ENCODE measurements at places on chromosomes 3 and 15.

DNA sequence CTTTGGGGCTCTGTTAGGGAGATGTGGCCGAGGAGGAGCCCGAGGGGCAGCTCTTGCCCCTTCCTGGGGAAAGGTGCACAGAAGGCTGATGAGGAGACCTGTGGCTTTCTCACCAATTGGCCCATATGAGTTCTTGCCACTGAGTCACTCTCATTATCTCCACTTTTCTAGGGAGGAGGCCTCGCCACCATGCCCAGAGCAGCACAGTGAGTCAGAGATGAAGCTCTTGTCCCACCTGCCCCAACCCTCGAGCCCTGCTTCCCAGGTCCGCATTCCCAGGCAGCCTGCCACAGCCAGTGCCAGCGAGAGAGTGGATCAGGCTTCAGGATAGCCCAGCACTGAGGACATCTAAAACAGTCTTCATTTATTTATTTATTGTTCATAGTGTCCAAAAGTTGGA, 53.5 kb downstream of the AMOTL2 start:
- no peak for DNase-seq

DNA sequence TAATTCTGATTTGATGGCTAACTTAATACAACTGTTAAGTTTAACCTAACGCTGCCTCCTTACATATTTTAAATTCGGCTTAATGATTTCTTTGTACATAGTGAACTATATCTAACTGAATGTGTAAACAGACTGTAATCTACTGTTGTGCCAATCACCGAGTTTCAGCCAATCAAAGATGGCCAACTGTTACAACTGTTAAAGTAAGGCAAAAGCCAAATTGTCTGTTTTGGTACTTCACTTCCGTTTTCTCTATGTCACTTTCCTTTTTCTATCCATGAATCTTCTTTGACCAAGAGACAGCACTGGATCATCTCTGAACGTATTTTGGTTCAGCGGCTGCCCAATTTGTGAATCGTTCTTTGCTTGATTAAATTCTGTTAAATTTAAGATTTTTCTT, 137.0 kb downstream of the LMLN start:
- DNase-seq: no peak

DNA sequence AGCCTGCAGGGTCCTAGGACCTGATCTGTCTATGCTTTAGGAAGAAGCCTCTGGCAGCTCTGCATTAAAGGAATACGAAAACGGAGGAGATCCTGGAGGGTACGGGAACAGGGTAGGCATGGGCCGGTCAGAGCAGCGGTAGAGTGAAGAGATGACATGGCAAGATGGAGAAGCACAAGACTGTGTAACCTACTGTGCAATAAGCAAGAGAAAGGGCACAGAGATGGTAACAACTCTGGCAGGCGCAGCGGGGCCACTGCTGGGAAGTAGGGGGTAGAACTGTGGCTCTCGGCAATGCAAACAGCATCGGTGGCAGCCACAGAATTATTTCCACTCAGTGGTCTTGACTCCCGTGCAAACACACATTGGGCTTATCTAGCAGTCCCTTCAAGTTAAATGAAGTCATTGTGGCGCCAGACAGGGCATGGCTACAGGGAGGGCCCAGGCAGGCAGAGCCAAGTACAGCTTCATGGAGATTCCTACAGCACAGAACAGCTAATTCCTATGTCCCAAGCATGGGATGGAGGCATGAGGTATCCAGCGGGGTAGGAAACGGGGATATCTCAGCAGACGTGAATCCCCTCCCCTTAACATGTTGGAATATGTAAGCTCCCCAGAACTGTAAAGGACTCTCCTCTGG, 28.8 kb downstream of the WHAMM start:
- DNase-seq: no peak

DNA sequence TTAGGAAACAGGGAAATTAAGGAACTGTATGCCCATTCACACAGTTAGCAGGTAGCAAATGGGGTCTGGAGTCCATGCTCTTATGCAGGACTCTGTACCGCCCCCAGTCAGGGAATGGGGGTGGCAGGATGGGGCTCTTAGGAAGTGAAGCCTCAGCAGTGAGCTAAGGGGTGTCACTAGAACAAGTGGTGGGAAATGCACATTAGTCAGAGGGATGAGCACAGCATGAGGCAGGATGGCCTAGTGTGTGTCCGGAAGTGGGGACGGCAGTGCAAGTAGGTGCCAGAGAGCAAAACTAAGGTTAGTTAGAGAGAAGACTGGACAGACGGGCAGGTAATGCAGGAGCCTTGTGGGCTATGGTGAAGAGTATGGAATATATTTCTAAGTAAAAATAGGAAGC, 60.7 kb downstream of the ST3GAL6 start:
- DNase-seq: no peak

DNA sequence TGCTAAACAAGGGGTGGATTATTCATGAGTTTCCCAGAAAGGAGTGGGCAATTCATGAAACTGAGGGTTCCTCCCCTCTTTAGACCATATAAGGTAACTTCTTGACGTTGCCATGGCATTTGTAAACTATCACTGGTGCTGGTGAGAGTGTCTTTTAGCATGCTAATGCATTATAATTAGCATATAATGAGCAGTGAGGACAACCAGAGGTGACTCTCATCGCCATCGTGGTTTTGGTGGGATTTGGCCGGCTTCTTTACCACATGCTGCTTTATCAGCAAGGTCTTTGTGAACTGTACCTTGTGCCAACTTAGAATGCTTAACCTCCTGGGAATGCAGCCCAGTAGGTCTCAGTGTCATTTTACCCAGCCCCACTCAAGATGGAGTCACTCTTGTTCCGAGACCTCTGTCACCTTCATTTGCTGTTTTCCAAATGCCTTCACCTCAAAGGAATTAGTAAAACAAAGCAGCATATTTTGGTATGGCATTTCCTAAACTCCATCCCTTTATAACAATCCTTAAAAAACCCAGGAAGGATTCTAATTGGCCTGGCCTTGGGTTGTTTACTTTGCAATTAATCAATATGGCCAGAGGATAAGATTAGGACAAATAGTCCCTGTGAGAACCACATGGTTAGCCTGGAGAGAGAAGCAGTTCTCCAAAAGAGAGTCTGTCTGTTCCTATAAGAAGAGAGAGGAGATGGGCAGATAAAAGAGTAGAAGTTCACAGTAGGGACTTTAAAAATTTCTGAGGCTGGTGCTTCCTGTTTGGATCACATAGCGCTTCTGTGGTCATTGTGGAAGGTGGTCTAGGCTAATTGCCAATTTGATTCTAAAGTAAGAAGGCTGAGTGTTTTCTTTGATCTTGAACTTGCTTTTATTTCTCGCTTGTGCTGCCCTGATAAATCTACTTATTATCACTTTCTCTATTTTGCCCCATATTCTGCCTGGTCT, 155.2 kb upstream of the EOMES start:
- DNase-seq: no peak

GRCh38 chr3:31436830-31437229, 95.9 kb upstream of the STT3B start:
- no peak for DNase-seq

GRCh38 chr3:154307363-154307762, 16.9 kb downstream of the DHX36 start:
- no peak for DNase-seq

GRCh38 chr3:175512700-175513099, 653.6 kb downstream of the NAALADL2 start:
- no peak for DNase-seq

DNA sequence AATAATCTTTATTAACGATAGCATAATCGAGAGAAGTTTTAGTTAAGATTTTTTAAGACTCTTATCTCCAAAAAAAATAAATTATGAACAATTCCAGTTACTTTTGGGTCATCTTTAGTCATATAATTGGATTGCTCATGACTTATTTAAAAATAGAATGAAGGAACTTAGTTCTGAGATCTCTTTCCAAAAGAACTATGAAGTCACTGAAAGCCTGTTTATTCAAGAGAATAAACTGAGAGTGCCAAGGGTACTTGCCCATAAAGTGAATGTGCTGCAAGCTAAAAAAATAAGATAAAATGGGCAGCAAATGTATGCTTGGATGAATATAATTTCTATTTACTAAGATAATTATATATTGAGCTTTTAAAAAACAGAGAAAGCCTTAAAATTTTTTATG, 176.5 kb upstream of the PLSCR5 start:
- no peak for DNase-seq

- DNase-seq: no peak
These were observed 95.6 kb upstream of the TJP1 start for GRCh38 chr15:29917600-29918597.

- DNase-seq: peak; percentile 42
These were observed 2.6 kb upstream of the SUSD5 start for GRCh38 chr3:33221241-33221640.

- no peak for DNase-seq
These were observed 517 bp downstream of the FBN1 start for GRCh38 chr15:48644827-48645557.

- DNase-seq: peak; percentile 50
These were observed 483.2 kb upstream of the TBL1XR1 start for GRCh38 chr3:177680472-177680821.

DNA sequence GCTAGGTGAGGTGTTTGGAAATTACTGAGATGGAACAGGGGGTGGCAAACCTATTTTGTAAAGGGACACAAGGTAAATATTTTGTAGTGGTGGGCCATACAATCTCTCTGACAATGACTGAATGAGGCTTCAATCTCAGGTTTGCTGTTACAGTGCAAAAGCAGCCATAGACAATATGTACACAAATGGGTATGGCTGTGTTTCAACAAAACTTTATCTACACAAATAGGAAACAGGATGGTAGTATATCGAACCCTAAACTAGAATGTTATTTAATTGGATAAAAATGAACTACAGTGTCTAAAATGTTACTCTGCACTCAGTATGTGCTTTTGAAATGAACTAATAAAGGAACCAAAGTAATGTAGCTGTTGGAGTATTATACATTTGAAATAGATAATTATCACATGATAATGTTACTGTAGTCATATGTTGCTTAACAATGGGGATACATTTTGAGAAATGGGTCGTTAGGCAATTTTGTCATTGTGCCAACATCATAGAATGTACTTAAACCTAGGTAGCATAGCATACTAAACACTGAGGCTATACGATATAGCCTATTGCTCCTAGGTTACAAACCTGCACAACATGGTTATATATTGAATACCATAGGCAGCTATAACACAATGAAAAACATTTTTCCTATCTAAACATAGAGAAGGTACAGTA, 495.2 kb upstream of the TBL1XR1 start:
- DNase-seq: no peak

DNA sequence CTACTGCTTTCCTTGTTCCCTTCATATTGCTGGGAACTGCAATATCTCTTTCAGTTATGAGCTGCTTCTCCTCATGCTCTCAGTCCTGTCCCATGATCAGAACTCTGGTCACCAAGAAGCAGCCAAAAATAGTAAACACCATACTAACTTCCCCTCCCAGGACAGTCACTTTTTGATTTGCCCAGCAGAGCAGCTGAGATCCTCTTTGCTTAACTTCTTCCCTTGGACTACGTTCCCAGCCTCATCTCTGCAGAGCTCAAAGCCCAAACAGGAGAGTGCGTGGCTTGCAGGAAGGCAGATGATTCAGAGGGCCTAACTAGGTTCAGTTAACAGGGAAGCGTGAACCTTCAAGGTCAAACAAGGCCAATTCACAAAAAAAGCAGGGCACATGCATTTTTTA, 153.2 kb downstream of the CTNNB1 start:
- no peak for DNase-seq

- no peak for DNase-seq
These were observed 10.0 kb downstream of the SEC61A1 start for GRCh38 chr3:128062033-128062745.

DNA sequence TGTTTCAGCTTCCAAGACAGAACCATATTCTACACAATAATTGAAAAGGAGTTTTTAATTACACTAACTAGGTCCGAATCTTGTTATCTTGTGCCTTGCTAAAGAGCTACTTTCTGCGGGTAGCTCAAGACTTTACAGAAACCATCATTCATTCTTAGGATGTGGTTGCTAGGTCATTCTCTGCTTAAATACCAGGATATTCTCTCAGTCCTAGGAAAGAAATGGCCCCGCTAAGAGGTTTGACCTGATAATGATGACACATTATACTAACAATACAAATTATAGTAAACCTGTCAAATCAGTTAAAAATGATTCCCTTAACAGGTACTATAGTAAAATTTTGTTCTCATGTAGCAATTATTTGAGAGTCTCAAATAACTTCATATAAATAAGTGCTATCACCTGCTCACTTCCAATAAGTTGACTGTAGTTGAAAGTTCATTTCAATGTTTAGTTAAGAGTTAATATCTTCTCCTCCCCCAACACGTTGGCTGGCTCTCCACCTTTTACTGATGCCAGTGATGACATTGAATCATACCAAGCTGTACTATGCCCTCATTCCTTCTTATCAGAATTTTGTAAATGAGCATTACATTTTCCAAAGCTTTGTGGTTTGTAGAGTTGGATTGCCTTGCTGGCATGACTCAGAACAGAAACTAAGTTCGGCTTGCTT, 3.6 kb upstream of the C3orf85 start:
- peak; percentile 24 for DNase-seq

DNA sequence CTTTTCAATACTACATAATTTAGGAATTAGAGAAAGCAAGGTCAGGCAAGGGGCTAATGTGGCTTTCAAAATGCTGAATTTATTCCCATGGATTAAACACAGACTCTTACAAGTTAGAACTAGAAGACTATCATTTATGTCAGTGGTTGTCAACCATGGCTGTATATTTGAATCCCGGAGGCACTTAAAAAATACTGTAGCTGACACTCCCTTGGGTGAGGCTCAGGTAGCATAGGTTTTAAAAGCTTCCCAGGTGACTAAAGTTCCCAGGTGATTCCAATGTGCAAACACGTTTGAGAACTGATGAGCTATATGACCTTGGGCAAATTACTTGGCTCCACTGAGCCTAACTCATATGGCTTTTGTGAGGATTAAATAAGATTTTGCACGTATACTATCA, 29.6 kb downstream of the AAGAB start:
- no peak for DNase-seq

GRCh38 chr3:65268426-65268825, 580.6 kb upstream of the ADAMTS9 start:
- no peak for DNase-seq

GRCh38 chr3:154121701-154122551, 736 bp downstream of the ARHGEF26 start:
- DNase-seq: peak; percentile 43

DNA sequence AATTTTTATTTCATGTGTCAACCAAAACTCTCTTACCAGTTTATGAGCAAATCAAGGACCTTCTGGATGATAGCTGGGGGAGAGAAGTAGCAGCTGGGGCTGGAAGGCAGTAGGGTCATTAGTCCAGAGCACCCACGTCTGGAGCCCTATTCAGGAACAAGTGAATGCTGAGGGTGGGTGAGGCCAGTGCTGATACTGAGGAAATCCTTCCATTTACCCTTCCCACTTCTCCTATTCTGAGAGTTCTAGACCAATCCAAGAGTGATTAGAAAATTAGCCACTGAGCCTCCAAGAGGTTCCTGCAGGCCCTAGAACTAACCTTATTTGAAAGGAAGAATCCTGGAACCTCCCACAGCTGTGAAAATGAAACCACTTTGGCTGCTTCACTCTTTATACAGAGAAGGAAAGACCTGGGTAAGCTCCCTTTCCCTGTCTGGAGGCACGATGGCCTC, 46.2 kb upstream of the VILL start:
- no peak for DNase-seq

GRCh38 chr15:29086001-29086400, 183.6 kb downstream of the NSMCE3 start:
- DNase-seq: no peak
